ENCODE measurements at places on chromosomes 2 and 18.

- no peak for DNase-seq
Observed at GRCh38 chr2:236629961-236630872, 60.6 kb downstream of the ACKR3 start.

- no peak for DNase-seq
Observed at GRCh38 chr18:69220529-69220928, 180.2 kb upstream of the DOK6 start.

GRCh38 chr2:14336759-14337382 is 295.6 kb upstream of the LRATD1 start:
- DNase-seq = no peak

DNA sequence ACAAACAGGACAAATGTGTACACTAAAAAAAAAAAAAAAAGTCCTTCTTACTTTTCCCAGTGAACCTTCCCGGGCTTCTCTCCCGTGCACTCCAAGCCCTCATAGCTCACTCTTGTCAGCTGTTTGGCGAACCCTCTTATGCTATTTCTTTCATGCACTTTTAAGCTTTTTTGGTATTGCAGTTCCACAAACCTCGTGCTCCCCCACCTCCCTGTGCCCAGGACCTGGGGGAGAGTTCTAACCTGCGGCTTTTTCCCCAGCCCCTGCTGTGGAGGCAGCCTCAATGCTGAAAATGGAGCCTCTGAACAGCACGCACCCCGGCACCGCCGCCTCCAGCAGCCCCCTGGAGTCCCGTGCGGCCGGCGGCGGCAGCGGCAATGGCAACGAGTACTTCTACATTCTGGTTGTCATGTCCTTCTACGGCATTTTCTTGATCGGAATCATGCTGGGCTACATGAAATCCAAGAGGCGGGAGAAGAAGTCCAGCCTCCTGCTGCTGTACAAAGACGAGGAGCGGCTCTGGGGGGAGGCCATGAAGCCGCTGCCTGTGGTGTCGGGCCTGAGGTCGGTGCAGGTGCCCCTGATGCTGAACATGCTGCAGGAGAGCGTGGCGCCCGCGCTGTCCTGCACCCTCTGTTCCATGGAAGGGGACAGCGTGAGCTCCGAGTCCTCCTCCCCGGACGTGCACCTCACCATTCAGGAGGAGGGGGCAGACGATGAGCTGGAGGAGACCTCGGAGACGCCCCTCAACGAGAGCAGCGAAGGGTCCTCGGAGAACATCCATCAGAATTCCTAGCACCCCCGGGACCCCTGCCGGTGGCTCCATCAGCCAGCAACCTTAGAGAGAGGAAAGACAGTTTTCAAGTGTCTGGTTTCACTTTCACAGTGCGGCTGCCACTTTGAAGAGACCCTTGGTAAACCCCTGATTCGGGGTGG is 826 bp downstream of the KCNE4 start:
- no peak for DNase-seq

- DNase-seq = peak; percentile 51
Observed at GRCh38 chr2:134181219-134181618, 72.7 kb upstream of the MGAT5 start.

DNA sequence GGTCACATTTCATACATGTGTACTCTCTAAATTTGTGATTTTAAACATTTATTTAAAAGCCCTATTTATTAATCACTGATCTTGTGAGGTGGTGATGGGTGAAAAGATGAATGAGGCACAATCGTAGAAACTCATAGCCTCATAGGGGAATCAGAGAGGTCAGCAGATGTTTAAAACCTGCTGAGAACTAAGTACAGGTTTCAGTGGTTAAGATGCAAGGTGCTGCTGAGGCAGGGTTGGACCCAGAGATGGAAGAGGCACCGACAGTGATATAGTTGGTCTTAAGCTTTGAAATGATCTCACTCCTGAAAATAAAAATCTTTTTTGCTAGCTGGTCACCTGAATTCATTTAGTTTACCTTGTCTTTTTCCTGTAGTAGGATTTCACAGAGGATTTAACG is 49.6 kb downstream of the LINC00305 start:
- no peak for DNase-seq

- DNase-seq = no peak
Observed at GRCh38 chr18:26575865-26576217, 27.5 kb upstream of the KCTD1 start.

- DNase-seq = no peak
Observed at GRCh38 chr2:193907561-193907960, 1712.8 kb upstream of the TMEFF2 start.

DNA sequence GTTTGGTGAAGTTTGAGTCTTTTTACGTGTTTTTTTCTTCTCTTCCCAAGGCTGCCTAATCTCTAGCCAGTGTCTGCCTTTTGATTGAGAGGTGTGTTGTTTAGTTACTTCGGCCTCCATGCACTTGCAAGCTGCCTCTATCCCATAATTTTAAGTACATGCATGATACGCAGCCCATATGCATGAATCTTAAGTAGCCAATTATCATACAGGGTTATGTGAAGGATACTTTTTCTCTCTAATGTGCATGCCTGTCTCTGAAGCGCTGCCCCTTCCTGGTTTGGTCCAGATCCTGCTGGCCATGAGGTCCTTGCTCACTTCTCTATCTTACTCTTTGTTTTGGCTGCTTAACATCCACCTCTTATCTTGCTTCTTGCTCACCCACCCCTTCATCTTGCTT is 73.9 kb upstream of the PID1 start:
- DNase-seq = no peak

DNA sequence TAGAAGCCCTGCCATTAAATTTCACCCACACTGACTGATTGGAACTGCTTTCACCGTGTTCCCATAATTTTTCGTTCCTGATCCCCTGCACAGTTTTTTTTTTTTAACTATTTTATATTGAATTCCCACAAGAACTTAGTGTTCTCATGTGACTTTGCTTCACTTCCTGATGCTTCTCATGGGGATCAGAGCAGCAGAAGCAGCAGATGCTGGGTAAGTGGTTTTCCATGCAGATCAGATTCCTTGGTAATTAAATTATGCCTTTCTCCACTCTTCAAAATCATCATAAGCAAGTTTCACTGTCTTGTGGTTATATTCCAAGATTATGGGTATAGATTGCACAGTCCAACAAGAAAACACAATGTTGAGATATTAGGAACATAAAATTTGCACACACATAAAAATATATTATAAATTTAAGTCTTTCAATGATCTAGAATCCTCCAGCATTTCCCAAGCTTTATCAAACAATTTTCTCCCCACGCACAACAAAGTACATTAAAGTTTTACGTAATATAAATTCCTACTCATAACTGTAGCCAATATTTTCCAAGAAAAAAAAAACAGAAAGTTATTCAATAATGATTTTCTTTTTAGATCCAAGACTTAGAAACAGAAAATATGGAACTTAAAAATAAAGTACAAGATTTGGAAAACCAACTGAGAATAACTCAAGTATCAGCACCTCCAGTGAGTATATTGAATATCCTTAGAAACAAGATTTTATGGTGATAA is 277.9 kb downstream of the GULP1 start:
- no peak for DNase-seq

DNA sequence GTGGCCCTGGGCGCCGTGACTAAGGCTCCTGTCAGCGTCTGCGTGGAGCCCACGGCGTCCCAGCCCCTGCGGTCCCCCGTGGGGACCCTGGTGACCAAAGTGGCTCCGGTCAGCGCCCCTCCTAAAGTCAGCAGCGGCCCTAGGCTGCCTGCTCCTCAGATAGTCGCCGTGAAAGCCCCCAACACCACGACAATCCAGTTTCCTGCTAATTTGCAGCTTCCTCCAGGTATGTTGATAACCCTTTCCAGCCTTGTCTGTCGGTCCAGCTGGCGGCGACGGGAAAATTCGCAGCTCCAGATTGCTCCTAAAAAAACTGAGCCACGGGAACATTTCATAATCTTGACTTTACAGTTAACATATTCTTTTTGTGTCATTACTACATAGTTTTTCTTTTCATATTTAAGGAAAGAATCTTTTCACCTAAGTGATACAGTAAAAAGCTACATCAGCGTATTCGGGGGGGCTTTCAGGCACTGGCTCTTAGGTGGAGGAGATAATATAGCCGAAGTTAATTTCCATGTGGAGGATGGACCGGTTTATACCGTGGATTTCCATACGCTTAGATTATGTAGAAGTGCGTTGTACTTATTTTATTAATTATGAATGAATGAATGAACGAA is 916 bp downstream of the TAF4B start:
- DNase-seq = no peak

DNA sequence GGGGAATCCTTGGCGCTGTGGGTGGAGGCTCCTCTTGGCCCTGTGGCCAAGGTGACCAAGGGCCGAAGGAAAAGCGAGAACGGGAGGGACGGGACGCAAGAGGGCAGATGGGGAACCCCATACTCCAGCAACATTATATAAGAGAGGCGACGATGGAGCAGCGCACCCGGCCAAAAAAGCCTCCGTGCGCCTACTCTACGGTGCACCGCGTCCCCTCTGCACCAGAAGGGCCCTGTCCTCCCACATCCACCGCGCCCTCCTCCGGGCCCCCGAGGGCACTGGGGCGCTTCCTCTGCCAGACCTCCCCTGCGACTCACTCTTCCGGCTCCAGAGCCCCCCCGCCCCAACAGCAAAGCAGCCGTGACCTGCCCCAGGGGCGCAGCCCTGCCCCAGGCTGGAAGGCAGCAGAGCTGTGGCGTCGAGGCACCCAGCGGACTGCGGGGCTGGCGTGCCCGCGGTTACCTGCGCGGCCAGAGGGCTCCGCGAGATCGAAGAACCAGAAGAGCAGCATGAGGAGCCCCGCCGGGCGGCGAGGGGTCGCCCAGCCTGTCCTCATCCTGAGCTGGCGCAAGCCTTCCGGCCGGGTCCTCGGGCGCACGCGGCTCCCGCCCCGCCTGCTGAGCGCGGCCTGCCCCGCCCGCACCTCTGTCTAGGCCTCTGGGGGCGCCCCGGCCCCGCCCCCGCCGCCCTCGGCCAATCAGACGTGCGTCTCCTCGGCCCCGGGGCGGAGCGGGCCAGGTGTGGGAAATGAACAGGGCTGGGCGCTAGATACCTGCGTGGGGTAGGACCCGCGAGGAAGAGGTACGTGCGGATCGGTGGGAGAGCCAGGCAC is 106.3 kb upstream of the CD302 start:
- DNase-seq = peak; percentile 88

DNA sequence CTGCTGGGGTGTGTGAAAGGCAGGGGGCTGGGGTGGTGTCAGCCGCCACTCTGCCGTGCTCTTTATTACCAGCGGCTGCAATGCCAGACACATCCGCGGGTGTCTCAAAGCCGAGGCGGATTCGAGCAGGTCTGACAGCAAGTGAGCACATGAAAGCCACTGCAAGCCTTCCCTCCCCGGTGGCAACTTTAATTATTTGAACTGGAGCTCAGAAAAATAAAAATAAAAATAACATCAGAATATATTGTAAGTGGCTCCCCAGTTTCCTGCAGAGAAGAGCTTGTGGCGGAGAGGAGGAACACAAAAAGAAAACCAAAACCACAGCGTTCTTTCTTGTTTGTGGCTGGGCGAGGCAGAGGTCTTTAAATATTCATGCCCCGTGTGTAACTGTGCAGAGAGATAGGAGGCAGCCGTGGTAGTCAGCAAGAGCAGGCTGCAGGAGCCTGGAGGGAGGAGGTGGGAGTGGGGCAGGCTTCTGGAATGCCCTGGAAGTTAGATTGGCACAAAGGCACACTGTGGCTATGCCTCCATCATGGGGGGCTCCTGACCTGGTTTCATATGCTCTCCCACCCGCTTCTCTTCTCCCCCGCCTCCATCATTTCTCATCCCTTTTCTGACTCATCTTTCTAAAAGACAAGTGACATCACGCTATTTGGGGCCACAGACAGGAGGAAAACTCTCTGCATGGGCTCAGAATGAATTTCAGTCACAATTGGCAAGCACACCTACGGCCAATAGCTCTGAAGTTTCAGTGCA is 199.8 kb downstream of the CLIP4 start:
- peak; percentile 71 for DNase-seq

GRCh38 chr2:65381607-65382051 is 50.8 kb downstream of the SPRED2 start:
- no peak for DNase-seq

DNA sequence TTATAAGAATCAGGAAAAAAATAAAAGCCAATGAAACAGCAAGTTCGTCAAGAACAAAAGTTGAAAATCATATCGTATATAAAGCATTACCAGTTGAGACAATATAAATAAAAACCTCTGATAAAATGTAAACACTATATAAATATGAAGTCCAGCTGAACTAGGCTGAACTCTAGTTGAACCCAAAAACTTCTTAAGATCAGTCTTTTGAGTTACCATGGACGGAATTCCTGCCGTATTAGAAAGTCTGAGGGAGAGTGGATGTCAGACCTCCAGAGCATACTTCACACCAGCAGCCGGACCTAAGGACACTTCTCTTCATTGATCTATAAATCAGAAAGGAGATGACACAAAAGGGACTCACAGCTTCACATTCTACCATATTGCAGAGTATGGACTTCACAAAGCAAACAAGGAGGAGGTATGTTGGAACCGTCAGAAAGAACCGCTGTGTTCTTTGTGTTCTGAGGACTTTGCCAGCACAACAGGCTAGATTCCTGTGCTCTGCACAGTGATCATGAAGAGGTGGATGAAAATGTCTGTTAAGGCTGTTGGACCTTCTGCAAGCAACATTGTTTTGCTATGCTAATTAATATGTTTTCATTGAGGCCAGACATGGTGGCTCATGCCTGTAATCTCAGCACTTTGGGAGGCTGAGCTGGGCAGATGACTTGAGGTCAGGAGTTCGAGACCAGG is 67.2 kb upstream of the SP5 start:
- DNase-seq = no peak

GRCh38 chr18:70234667-70235459 is 29.4 kb upstream of the RTTN start:
- no peak for DNase-seq

DNA sequence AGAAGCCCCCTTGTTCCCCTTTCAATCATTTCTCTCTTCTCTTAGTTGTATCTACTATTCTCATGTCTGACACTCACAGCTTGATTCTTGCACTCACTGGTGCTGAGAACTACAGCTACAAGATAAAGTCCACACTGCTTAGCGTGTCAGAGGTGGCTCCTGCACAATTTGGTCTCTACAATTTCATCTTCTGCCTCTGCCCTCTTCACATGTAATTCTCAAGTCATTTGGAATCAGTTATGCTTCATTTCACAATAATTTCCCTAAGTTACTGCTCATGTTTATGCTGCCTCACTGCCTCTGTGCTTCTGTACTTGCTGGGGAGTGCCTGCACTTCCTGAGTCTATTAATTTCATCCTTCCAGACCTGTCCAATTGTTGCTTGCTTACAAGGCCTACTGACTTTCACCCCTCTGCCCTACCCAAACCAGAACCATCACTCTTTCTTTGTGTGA is 11.6 kb upstream of the NAB1 start:
- DNase-seq = no peak

GRCh38 chr18:76346490-76347130 is 148.4 kb downstream of the ZNF516 start:
- DNase-seq = no peak
